ENCODE measurements at places on chromosomes 6 and 20. TPM values are rescaled to one million over a fixed set of nuclear protein-coding genes. Genes with fewer than 3 reads are reported as not detected.

DNA sequence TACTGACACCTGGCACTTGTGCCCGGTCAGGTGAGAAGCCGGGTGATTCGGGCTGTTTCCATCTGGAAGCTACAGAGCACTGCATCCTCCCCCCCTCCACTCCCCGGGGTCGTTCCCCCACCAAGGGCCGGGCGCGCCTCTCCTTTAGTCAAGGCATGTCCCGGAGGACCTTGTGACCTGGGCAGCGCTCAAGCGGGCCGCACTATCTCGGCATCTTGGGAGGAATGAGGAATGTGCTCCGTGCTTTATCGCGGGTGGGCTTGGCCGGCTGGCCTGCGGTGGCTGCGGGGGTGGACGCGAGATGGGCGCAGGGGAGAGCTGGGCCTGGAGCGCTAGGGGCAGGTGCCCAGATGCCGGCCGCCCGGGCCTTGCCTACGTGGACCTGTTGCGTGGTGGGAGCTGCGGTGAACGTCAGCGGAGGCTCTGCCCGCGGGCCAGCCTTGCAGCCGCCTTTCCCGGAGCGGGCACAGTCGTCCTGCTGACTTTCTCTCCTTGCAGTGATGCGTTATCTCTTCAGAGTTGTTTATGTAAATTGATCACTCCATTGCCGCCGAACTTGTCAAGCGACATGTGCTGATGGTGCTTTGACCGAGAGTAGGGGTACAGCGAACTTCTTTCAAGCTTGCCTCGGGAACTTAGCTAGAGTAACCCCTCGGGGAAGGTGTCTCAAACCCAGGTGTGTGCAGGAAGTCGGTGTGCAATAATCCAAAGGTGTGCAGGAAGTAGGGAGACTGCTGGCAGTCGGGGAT is 1.1 kb downstream of the LRRC1 start:
- no peak for DNase-seq

DNA sequence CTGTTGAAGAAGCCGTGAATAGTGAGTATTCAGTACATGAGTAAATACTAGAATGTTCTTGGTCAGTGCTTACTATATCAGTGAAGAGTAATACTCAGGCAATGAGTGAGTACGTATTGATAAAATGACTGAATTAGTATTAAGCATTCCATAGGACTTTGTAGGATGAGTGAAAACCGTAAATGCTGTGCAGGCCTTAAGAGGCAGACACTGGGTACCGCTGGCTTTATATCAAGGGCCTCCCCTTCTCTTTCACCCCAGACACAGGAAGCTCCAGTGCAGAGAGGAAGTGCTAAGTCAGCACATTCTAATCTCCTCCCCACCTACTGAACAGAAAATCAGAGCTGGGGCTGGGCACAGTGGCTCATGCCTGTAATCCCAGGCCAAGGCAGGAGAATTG is 24.2 kb downstream of the POFUT1 start:
- no peak for DNase-seq

DNA sequence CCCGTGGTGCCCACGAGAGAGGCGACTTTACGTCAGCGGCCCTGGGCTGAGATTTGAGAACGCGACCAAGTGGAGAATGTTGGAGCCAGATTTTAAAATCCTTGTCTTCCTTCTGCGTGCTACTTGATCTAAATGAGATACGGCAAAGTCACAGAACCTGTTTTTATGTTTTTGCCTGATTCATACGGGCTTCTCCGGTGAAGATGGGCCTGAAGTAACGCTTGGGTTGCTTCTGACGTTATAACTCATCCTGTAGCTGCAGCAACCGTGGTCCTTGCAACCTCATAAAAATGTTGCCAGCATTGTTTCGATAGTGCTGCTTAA is 462 bp upstream of the SLC35B3 start:
- no peak for DNase-seq

- peak; percentile 86 for DNase-seq
Measured at GRCh38 chr6:167825332-167826229, 1.1 kb upstream of the AFDN start.

DNA sequence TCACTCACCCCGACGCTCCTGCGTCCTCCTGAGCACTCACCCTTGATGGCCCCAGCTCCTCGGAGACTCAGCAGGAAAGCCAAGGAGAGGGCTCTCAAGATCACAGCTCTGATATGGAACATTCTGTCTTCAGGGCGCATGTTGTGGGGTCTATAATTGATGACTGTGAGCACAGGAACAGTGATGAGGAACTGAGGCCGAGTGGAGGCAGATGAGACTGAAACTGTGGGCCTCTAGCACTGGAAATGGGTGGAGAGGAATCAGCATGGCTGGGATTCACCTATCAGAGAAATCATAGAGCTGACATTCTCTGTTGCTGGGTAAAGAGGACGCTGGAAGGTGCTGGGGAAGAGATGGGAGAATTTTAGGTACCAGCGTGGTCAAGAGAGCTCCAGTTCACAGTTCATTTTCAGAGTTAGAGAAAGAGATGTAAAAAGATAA is at the start of gene HLA-DPA1:
Gene HLA-DPA1 (minus strand): TSS at position 219 of the 441 bp plus-strand sequence.
- no peak for DNase-seq

GRCh38 chr20:45303586-45304463 is 2.8 kb upstream of the RBPJL start:
- no peak for DNase-seq

DNA sequence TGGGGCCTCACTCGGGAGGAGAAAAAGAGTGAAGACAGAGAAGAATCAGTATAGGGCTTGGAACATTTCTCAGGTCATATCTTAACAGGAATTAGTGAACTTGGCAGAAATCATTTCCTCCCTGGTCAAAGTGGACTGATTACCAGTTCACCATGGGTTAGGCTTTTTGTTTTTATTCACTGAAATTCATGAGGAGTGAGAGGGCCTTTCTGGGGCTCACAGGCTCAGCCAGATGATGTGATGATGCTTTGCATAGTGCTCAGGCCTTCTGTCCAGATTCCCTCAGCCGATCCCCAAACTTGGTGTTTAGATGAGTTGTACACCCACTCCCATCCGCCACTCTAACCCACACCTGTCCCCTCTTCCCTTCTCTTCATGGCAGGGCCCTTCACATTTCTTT is 32.5 kb downstream of the SRSF3 start:
- no peak for DNase-seq

DNA sequence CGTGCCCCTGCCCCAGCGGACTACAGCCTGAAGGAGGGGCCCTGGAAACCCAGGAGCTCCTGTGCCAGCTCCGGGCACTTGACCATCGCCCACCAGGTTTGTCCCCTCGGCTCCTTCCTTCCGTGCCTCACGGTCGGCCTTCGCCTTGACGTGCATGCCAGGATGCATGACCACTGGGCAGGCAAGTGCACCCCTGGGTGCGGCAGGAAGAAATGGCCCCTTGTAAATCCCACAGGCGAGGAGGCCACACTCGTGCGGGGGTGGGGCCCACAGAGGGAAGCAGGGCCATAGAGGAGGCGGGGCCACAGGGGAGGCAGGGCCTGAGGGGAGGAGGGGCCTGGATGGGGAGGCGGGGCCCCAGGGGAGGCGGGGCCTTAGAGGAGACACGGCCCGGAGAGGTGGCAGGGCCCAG is 81.7 kb downstream of the YTHDF1 start:
- DNase-seq = peak; percentile 26

DNA sequence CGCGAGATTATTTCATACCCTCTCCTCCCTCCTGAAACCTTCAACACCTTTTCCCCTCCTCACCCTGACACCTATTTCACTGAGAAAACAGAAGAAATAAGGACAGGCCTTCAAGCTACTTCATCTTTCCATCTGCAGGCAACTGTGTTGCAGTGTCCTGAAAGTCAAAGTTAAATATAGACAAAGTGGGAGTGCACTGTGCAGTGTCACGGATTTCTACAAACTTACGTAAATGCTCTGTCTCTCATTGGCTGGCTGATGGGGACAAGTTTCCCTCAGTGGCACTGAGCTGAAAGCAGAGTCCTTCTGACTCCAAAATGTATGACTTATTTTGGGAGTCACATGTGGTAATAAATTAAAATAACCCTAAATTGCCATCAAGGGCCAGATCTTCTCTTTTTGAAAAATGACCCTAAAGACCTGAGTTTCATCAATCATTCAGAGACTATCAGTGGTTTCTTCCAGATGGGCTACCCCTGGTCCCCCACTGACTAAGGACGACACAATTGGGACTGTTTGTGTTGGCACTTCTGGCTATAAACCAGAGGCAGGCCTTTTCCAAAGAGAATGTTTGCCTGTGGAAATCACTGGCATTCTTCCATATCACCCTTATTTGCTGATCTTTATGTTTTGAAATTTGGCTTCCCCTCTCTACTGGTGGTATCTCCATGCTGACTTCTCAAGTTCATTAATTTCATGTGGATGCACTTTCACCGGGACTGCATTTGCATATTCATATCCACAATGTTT is 21.6 kb downstream of the ALDH8A1 start:
- no peak for DNase-seq

DNA sequence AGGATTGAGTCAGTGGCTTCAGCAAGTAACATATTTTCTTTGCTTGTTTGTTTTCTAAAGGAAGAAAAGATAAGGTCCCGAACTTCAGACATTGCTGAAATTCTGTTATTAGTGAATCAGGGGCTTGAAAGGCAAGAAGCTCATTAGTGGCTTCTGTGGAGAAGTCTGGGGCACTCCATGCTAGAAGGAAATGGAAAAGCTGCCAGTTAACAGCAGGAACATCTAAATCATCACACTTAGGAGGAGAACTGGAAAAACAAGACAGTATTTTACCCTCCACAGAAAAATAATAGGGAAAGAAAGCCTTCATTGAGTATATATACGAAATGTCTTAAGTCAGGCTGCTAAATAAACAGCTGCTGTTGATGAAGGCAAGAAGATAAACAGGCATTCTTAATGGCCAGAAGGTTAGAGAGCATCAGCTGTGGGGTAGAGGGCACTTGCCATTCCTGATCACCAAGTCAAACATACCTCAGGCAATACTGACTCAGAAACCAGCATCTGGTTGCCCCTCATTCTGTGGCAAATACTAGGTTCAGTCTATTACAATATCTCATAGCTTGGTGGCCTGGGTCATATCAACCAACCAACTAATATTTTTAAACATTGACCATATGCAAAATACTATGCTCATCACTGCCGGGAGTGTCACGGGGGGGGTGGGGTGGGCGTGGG is 143.2 kb upstream of the TENT5A start:
- no peak for DNase-seq

DNA sequence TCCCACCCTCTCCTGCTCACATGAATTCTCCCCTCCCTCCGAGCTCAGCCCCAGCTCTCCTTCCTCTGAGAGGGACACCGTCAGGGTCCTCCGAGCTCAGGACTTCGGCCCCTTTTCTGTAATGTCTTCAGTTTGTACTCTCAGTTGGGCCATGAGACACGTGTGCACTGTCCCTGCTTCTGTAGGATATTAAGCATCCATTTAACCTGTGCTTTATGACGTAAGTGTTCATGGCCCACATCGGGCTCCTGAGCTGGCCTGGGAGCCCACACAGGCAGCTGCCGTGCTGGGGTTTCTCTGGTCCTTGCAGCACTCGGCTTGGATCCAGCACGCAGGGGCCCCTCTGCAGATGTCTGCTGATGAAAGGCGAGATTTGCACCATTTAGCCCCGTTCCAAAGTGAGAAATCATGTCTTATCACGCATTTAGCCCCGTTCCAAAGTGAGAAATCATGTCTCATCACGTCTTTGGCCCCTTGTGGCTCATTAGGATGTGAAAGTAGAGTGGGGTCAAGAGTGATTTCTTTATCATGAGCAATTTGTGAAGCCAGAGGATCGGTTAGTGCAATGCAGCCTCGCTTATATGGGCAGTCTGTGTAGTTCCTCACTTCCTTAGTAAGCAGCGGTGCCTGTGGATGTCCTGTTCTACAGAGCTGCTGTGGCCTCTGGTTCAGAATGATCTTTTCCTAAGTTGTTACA is 25.3 kb downstream of the DUSP22 start:
- no peak for DNase-seq

- DNase-seq = no peak
Measured at GRCh38 chr20:2132461-2132901, 30.9 kb downstream of the STK35 start.

DNA sequence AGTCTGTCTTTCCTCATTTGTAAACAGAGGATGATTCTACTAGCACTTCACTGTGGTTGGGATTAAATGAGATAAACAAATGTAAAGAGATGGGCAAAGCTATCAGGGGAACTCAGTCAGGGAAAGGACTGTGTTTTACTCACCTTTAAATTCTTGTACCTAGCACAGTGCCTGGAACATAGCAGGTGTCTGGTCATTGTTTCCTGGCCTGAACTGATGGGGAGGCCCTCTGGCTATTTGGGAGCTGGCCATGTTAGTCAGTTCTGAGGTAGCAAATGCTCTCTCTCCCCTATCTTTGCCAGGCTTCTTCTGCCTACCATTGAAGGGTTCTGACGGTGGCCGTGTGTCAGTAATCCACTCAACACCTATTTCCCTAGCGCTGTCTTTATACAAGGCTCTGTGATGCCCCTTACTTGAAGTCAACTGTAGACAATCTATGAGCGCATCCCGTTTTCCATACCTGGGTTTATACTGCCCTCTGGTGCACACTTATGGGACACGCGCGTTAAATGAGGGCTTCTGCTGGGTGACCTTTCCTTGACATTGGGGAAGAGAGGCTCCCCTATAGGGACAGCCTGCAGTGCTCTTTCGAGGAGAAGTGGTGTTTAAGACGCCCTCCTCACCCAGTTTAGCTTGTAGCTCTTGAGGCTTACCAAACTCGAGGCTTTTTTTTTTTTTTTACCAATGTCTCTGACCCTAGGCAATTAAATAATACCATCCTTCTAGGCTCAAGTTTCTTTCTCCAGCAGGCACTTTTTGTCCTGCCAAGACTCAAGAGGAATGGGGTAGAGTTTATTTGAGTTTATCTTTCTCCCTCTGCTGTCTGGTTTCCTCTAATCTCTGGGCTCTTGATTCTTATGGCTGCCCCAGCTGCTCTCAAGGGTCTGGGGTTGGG is 4.0 kb upstream of the SPATS1 start:
- DNase-seq = peak; percentile 83

DNA sequence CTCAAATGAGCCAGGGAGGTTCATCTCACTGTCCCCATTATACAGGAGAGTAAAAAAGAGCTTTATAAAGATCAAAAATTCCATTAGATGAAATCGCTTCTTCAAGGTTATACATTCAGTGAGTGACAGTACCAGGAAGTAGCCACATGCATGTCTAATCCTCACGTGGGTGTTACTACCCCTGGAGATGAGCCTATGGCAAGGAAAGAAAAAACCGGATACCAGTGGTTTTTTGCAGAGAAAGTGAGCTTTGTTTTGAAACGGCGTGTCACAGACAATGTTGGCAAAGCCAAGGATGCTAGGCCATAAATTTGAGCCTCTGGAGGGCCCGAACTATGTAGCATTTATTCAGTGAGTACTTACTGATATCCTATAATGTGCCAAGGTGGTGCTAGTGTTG is 215.0 kb upstream of the RIN2 start:
- no peak for DNase-seq

- DNase-seq = no peak
Measured at GRCh38 chr6:44650495-44650894, 263.0 kb downstream of the CDC5L start.

GRCh38 chr6:127178746-127179145 is 60.3 kb downstream of the RSPO3 start:
- no peak for DNase-seq

GRCh38 chr6:44661221-44662008 is 273.9 kb downstream of the CDC5L start:
- no peak for DNase-seq

Gene KHDC1
- 8.0 TPM for total RNA-seq

Gene RAET1L
- total RNA-seq = not detected

Gene FAM83C
- not detected for total RNA-seq

Gene BTN3A1
- 4.2 TPM for total RNA-seq

Gene THEMIS
- total RNA-seq = 0.09 TPM

Gene SMLR1
- 0.07 TPM for total RNA-seq

All from K562 (cell line).